ENCODE measurements at places on chromosomes 13 and 19.
A peak's percentile ranks its signal among the peaks of the same experiment; 100 is the strongest.

- DNase-seq: no peak
Measured at GRCh38 chr13:98214008-98214643, 37.1 kb upstream of the RNF113B start.

DNA sequence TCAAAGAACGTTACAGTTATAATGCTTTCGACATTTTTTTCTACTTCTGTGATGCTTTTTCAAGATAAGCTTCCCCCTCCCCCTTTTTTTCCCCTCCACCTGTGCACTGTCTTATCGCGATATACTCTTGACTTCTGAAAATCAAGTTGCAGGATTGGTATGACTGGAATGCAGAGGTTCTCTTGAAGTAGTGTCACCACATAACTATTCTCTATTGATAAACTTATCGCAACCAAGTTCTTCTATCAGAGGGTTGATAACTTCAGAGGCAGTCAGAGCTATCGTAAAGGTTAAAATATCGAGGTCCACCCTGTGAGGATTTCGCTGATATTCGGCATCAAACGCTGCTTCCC is 820 bp downstream of the EID2 start:
- no peak for DNase-seq

- DNase-seq: no peak
Measured at GRCh38 chr13:79673310-79673992, 192.5 kb downstream of the NDFIP2 start.

DNA sequence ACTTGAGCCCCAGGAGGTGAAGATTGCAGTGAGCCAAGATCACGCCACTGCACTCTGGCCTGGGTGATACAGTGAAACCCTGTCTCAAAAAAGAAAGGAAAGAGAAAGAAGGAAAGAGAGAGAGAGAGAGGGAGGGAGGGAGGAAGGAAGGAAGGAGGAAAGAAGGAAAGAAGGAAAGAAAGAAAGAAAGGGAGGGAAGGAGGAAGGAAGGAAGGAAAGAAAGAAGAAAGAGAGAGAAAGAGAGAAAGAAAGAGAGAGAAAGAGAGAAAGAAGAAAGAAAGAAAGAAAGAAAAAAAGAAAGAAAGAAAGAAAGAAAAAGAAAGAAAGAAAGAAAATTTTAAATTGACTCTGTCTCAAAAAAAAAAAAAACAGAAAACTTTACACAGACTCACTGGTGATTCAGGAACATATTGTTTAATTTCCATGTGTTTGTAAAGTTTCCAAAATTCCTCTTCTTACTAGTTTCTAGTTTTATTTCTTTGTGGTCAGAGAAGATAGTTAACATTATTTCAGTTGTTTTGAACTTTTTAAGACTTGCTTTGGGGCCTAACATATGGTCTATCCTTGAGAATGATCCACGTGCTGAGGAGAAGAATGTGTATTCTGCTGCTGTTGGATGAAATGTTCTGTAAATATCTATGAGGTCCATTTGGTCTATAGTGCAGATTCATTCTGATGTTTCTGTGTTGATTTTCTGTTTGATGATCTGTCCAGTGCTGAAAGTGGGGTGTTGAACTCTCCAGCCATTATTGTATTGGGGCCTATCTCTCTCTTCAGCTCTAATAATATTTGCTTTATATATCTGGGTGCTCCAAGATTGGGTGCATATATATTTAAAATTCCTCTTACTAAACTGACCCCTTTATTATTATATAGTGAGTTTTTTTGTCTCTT is 204.4 kb upstream of the SERP2 start:
- DNase-seq: no peak

- no peak for DNase-seq
Measured at GRCh38 chr13:52903320-52903719, 54.9 kb upstream of the PCDH8 start.

- DNase-seq: no peak
Measured at GRCh38 chr19:55133639-55134444, 15.2 kb downstream of the TNNT1 start.

- DNase-seq: no peak
Measured at GRCh38 chr19:41136636-41137455, 22.6 kb downstream of the CYP2F1 start.

DNA sequence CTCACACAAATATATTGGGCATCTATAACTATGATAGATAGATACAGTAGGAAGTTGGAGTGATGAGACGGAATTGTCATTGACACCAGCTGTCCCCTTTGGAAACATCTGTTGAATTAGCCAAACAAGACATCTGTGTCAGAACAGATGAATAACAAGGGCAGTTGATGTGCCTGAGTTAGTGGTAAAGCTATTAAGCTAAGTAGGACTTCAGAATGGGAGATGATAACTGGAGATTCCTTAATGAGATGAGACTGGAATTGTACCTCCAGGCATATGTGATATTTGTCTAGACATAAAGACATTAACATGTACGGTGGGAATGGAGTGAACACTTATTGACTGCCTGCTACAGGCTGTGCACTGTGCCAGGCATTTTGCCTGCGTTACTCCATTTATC is 78.7 kb downstream of the MBNL2 start:
- DNase-seq: no peak

GRCh38 chr13:50531917-50532899 is 311.3 kb downstream of the DLEU7 start:
- no peak for DNase-seq

DNA sequence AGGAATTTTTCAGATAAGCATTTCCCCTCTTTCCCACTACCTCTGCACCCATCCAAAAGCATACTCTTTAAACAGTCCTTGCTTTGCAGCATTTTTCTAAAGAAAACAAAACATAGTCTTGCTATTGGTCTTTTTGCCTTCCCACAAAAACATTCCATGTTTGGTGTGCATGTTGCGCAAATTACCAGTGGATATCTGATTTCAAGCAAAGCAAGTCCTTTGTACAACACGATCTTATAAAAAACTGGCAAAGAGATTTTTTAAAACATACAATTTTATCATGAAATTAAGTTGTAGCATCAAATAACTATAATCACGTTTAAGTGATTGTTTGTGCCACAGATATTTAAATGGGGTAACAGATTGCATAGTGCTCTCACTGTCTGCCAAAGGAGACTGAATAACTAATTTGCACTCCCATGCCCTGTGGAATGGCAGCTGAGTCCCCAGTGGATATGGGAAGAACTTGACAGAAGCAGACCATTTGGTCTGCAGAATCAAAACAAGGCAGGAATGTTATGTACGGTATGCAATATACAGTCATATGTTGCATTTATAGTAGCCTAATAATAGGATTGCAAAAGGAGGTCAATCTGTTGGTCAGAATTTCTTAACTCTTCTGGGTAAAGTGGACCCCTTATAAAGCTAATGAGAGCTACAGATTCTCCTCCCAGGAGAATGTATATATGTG is 285.7 kb downstream of the TBC1D4 start:
- DNase-seq: no peak

GRCh38 chr19:5367530-5368133 is 27.0 kb upstream of the PTPRS start:
- no peak for DNase-seq

GRCh38 chr13:79090552-79091124 is 315.4 kb downstream of the RBM26 start:
- no peak for DNase-seq

DNA sequence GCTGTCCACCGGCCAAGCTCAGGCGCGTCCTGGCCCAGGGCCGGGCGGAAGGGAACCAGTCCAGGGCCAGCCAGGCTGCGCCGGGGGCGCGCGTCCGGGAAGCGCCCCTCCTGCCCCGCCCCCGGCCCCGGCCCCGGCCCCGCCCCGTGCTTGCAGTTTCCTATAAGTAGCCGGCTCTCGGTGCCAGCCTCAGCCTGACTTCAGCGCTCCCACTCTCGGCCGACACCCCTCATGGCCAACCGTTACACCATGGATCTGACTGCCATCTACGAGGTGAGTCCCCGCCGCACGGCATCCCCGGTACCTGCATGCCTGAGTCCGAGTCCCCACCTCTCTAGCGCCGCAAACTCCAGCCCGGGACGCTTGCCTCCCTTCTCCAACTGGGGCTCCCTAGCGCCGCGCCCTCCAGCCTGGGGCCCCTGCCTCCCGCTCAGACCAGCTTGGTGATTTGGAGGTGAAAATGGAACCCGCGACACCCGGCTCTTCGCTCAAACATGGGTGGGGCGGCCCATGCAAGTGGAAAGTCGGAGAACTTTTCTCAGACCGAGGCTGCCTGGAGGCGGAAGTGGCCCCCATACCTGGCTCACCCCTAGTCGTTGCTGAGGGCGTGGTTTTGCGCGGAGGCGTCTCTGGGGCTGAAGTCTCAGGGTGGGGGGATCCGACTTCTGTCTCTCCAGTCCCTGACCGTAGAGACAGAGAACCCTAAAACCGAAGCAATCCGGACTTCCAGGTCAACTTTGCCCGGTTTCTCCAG is at the start of gene ZFP36:
Gene ZFP36 (plus strand): TSS at position 192 of the 754 bp plus-strand sequence. CDS start 58 bp downstream, at position 250.
- DNase-seq: peak; percentile 87

GRCh38 chr13:52885141-52885540 is 36.7 kb upstream of the PCDH8 start:
- DNase-seq: no peak

DNA sequence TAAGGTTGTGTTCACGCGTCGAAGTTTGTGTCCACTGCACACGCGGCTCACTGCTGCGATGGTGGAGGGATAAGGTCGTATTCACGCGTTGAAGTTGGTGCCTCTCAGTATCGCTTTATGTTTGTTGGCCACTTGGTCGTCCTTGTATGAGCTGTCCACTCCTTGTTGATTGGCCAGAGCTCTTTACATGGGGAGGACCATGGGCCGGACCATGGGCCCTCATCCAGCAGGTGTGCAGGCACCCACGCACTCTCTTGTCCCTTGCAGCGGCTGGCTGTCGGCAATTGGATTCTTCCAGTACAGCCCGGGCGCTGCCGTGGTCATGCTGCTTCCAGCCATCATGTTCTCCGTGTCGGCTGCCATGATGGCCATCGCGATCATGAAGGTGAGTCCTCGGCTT is 17.6 kb downstream of the ADAT3 start:
- no peak for DNase-seq

GRCh38 chr19:18789883-18790565 is 1.1 kb downstream of the COMP start:
- DNase-seq: no peak

- DNase-seq: no peak
Measured at GRCh38 chr13:45511310-45512097, 46.8 kb downstream of the COG3 start.

DNA sequence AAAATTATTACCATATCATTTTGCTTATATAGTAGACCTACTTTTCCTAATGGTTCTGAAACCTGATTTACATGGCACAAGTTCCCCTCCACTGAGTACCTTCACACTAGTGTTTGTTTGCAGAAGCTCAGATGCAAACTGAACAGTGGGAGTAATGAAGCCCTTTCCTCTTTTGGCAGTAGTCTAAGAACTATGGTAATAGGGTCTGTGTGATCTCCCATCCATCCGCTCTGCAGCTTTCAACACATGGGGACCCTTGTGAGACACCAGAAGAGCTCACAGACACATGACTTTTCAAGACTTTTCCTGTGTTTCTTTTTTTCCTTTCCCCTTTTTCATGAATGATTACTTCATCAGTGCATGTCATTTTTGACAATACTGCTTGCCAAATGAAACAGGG is 336.0 kb downstream of the ATP8A2 start:
- DNase-seq: no peak

DNA sequence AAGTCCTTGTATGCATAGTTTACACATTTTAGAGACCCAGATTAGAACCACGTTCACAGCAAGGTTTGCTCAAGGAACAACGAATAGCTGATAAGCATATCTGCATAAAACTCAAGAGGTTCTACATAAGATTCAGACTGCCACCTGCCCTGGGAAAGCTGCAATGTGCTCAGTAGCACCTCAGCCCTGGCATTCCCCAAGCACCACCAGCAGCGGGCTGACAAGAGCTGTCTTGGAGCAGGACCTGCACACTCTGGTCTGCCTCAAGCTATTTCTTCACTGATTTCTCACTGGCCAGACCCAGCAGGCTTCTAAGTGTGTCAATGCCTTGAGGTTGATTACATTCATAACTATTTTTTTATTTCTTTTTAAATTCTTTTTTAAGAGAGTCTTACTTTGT is 65.8 kb upstream of the UQCRFS1 start:
- no peak for DNase-seq

DNA sequence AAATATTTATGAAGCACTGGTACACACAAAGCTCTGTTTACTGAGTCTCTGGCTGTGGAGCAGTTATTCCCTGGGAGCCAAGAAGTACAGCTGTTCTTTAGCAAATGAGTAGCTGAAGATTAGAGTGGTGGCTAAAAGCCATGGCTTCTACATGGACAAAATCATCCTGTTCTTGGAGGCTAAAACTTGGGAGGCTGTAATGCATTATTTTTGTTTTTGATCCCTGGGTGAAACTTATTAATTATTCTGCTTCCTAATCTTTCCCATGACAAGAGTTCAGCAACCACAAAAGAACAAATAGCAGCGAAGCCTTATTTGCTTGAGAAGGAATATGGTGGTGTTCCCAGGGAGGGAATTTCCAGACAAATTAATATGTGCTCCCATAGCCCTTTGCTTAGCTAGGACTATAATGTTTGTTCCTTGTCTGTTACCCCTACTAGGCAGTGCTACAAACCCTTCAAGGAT is 109.5 kb downstream of the DCT start:
- DNase-seq: no peak

DNA sequence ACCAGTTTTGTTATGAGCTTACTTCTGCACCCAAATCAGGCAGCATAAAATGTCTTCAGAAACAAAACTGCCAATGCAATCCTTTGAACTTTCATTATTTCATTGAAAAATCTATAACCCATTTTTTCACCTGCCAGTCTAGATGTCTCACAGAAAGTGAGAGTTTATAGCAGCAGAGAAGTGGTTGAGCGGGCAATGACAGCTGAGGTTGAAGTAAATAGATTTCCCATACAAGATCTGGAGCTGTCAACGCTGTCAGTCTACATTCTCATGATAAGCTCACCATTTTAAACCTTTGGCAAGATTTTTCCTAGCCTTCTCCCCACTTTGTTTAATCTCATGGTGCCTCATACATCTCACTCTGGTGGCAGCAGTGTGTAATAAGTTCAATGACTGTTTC is 1144.9 kb upstream of the PCDH9 start:
- no peak for DNase-seq

- DNase-seq: no peak
Measured at GRCh38 chr19:2527171-2527570, 51.2 kb downstream of the GADD45B start.

DNA sequence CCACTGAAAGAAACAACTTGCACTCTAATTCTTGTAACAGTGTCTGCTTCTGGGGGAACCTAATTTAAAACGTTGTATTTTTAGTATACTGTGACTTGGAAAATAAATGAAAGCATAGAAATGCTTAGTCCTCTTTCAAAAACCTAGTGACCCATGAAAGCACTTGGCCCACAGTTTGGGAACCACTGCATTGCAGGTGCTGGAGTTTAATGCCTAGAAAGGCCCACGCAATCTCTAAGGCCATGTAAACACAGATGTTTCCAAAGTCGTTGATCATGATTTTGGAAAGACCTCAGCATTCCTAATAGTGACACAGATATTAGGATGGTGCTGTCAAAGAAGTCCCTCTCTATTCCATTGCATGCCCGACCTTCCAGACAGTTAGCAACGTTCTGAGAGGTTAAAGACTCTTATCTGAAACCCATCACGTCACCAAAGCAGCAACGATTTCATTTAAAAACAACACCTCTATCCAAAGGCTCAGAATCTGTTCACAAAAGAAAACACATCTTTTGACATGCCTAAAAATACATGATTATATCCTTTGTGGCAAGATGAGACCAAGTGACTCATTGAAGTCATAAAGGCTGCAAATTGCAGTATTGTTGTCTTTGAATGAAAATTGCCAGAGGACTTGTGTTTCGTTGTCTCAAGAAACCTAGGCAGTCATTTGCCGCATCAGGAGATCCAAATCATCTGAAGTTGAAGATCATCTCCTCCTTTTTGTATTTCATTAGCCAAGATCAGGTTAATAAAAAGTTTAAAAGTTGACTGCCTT is 328.0 kb upstream of the ZNF507 start:
- DNase-seq: no peak
